Nephron progenitor cell (in vitro differentiated cells): ENCODE measurements at places on chromosomes 5 and 9.
A peak's percentile ranks its signal among the peaks of the same experiment; 100 is the strongest.

- DNase-seq = no peak
- H3K27ac ChIP-seq = no peak overlapping the region
- no peaks in the 10 kb centered on the region for H3K27me3 ChIP-seq
- no peak overlapping the region for H3K4me3 ChIP-seq
These were observed 115.8 kb downstream of the DAB2IP start for GRCh38 chr9:121767171-121767769.

DNA sequence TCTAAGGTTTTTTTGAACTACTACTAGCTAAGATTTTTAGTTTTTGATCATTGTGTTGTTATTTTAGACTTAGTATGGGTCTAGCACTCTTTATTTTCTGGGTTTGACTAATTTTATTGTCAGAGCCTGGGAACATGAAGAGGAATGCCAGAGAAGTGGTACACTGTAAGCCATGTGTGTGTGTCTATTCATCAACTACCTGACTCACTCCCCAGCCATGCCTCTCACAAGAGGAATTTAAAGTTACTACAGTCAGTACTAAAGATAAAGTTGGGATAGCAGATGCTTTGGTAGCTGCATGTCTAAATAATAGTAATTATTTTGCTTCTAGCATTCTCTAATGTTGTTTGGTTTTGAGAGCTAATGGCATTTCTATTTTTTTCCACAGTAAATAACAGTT lies 264.8 kb downstream of the CSNK1G3 start:
- H3K27me3 ChIP-seq = no peaks in the 10 kb centered on the region
- H3K27ac ChIP-seq = no peak overlapping the region
- H3K4me3 ChIP-seq = no peak overlapping the region
- DNase-seq = no peak
- H3K36me3 ChIP-seq = peaks cover 35% of the 10 kb centered on the region
- H3K4me1 ChIP-seq = no peaks in the 10 kb centered on the region

GRCh38 chr5:5881294-5881693 lies 458.8 kb downstream of the ICE1 start:
- no peak overlapping the region for H3K4me3 ChIP-seq
- H3K27ac ChIP-seq = no peak overlapping the region
- no peaks in the 10 kb centered on the region for H3K36me3 ChIP-seq
- H3K4me1 ChIP-seq = no peaks in the 10 kb centered on the region
- peaks cover 45% of the 10 kb centered on the region for H3K27me3 ChIP-seq

- DNase-seq = no peak
- H3K27me3 ChIP-seq = no peaks in the 10 kb centered on the region
- no peak overlapping the region for H3K4me3 ChIP-seq
- H3K4me1 ChIP-seq = no peaks in the 10 kb centered on the region
- H3K27ac ChIP-seq = no peak overlapping the region
These were observed 8.3 kb upstream of the AFF4 start for GRCh38 chr5:132971483-132972435.

- peaks cover 13% of the 10 kb centered on the region for H3K27me3 ChIP-seq
- no peak overlapping the region for H3K4me3 ChIP-seq
- no peak overlapping the region for H3K27ac ChIP-seq
These were observed 76.0 kb downstream of the GADD45G start for GRCh38 chr9:89680547-89681467.

- H3K4me1 ChIP-seq = peaks cover 13% of the 10 kb centered on the region
- DNase-seq = no peak
- no peak overlapping the region for H3K27ac ChIP-seq
- no peak overlapping the region for H3K4me3 ChIP-seq
These were observed 18.6 kb downstream of the HOMER1 start for GRCh38 chr5:79495311-79495710.

DNA sequence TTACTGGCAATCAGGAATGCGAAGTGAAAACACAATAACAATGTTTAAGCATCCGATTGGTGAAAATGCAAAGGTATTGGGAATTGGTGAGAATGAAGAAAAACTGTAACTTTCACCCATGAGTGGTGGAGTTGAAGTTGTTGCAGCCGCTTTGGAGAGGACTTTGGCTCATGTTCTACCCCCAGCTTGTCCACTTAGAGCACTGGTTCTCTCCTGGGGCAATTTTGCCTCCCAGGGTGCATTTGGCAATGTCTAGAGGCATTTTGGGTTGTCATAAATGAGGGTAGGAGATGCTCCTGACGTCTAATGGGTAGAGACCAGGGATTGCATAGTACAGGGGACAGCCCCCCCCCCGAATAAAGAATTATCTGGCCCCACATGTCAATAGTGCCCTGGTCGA lies 46.2 kb downstream of the ANKRD33B start:
- no peak overlapping the region for H3K4me3 ChIP-seq
- no peak overlapping the region for H3K27ac ChIP-seq
- peaks cover 17% of the 10 kb centered on the region for H3K27me3 ChIP-seq
- DNase-seq = no peak

- no peak overlapping the region for H3K4me3 ChIP-seq
- peaks cover 43% of the 10 kb centered on the region for H3K4me1 ChIP-seq
- H3K36me3 ChIP-seq = no peaks in the 10 kb centered on the region
- no peak overlapping the region for H3K27ac ChIP-seq
These were observed 28.8 kb downstream of the ASS1 start for GRCh38 chr9:130473566-130473965.

DNA sequence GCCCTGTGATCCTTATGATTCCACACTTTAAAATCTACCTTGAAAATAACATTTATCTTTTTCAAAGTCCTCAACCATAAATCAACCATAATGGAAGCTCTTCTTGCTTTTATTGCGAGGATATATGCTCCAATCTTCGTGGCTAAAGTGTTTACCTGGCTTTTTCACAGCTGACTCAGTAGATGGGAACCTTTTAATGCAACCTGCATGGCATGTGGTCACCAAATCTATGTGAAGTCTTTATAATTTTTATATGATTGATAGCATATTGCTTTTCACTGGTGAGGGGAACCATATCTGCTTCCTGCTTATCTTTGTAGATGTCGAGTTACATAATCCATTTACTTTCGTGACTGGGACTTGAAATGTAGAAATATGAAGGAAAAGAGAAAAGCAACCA lies 47.1 kb upstream of the TLX3 start:
- H3K27me3 ChIP-seq = no peaks in the 10 kb centered on the region
- no peak overlapping the region for H3K27ac ChIP-seq
- H3K36me3 ChIP-seq = no peaks in the 10 kb centered on the region
- no peak overlapping the region for H3K4me3 ChIP-seq
- DNase-seq = no peak

- no peaks in the 10 kb centered on the region for H3K36me3 ChIP-seq
- H3K4me1 ChIP-seq = peaks cover 9% of the 10 kb centered on the region
- H3K4me3 ChIP-seq = no peak overlapping the region
- no peak for DNase-seq
- H3K27me3 ChIP-seq = peaks cover 10% of the 10 kb centered on the region
These were observed 286.0 kb upstream of the DAP start for GRCh38 chr5:11047030-11047429.

DNA sequence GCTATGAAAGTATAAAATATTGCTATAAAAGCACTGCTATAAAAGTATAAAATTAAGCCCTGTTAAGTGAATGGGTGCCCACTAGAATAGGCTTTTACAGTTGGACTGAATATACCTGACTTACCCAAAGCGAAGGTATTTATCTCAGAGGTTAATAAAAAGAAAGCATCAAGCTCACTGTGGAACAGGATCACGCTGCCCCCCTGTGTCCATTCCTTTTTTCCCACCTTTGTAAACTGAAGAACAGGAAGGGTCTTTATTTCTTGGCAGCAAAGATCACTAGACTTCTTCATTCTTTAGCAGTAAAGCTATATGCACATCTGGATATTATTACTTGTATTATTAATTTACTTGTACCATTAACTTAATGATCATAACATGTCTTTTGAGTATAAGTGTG lies 22.1 kb upstream of the PLPP6 start:
- H3K27me3 ChIP-seq = peaks cover 10% of the 10 kb centered on the region
- no peaks in the 10 kb centered on the region for H3K36me3 ChIP-seq
- no peak overlapping the region for H3K4me3 ChIP-seq
- H3K27ac ChIP-seq = no peak overlapping the region
- no peaks in the 10 kb centered on the region for H3K4me1 ChIP-seq
- peak; percentile 33 for DNase-seq

GRCh38 chr5:81086881-81087281 lies 126.7 kb downstream of the RASGRF2 start:
- no peaks in the 10 kb centered on the region for H3K36me3 ChIP-seq
- H3K27ac ChIP-seq = no peak overlapping the region
- H3K4me1 ChIP-seq = no peaks in the 10 kb centered on the region
- peaks cover 6% of the 10 kb centered on the region for H3K27me3 ChIP-seq

DNA sequence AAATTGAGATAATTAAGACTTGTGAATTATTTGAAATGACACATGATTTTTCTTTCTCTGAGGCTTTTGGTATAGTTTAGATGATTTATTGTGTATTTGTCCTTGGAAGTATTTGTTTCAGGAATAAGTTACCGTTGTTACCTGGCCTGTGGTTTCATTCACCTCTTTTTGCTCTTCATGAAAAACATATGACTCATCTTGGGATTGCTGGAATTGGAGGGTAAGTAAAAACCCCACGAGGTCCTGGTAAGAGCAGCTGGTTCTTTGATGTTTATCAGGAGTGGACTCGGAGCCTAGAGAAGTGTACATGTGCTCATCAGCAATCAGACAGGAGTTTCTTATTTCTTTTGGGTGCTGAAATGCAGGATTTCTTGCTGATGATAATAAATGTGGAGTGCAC lies 275.3 kb downstream of the PSAT1 start:
- H3K4me1 ChIP-seq = peaks cover 17% of the 10 kb centered on the region
- H3K36me3 ChIP-seq = no peaks in the 10 kb centered on the region
- no peak overlapping the region for H3K4me3 ChIP-seq
- no peak for DNase-seq
- H3K27ac ChIP-seq = no peak overlapping the region
- H3K27me3 ChIP-seq = peaks cover 3% of the 10 kb centered on the region

GRCh38 chr9:79968533-79968932 lies 396.8 kb downstream of the TLE4 start:
- peaks cover 4% of the 10 kb centered on the region for H3K4me1 ChIP-seq
- no peak for DNase-seq
- no peaks in the 10 kb centered on the region for H3K36me3 ChIP-seq
- H3K4me3 ChIP-seq = no peak overlapping the region

- H3K36me3 ChIP-seq = peaks cover 69% of the 10 kb centered on the region
- H3K27me3 ChIP-seq = no peaks in the 10 kb centered on the region
- peaks cover 65% of the 10 kb centered on the region for H3K4me1 ChIP-seq
- no peak overlapping the region for H3K4me3 ChIP-seq
- no peak overlapping the region for H3K27ac ChIP-seq
These were observed 106.7 kb downstream of the SERINC5 start for GRCh38 chr5:80149161-80149609.

DNA sequence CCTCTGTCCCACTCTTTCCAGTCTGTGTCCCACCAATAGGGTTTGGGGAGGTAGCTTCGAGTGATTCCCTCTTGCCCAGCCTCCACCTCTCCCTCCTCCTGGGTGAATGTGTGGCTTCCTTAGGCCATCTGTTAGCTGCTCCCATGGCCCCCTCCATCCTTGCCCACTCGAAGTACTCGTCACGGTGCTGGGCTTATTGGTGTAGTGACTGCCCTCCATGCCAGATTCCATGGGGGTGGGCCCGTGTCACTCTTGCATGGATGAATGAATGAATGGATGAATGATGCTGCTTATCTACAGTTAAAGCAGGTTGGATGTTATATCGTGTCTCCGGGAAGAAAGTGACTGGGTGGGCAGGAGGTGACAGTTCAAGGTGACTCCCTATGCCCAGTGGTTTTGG lies 19.1 kb downstream of the HMCN2 start:
- peaks cover 59% of the 10 kb centered on the region for H3K27me3 ChIP-seq
- no peak overlapping the region for H3K27ac ChIP-seq
- H3K4me3 ChIP-seq = no peak overlapping the region
- H3K4me1 ChIP-seq = peaks cover 47% of the 10 kb centered on the region

DNA sequence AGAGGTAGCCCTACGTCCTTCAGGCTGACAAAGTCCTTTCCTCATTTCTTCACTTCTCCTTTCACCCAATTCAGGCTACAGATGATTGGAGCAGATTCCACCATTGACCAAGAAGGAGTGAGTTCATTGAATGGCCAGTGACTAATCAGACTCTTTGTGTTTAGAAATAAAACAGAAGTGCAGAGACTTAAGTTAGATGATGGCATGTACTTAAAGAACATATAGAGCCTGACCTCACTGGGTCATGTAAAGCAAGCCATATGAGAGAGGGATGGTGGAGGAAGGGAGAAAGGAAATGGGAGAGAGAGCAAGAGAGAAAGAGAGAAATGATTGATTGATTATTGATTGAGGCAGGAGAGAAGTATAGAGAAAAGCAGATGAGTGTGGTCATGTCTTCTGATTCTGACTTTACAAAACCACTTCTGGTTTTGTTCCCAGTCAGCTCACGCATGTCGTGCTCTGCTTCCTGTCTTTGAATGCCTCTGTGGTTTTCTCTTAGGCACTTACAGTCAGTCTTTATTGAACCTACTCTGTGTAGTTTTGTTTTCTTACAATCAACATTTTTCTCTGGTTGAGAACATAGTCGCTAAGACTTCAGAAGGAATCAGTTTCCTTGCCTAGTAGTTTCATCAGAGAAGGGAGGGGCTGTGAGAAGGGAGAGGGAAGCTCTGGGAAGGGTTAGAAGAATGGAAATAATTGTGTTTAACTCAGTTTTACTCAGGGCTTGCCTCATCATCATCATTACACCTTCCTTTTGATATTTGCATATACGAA lies 149.2 kb upstream of the KLF9 start:
- H3K27ac ChIP-seq = peak overlapping the region; percentile 46
- no peak overlapping the region for H3K4me3 ChIP-seq
- no peak for DNase-seq
- H3K4me1 ChIP-seq = peaks cover 16% of the 10 kb centered on the region

DNA sequence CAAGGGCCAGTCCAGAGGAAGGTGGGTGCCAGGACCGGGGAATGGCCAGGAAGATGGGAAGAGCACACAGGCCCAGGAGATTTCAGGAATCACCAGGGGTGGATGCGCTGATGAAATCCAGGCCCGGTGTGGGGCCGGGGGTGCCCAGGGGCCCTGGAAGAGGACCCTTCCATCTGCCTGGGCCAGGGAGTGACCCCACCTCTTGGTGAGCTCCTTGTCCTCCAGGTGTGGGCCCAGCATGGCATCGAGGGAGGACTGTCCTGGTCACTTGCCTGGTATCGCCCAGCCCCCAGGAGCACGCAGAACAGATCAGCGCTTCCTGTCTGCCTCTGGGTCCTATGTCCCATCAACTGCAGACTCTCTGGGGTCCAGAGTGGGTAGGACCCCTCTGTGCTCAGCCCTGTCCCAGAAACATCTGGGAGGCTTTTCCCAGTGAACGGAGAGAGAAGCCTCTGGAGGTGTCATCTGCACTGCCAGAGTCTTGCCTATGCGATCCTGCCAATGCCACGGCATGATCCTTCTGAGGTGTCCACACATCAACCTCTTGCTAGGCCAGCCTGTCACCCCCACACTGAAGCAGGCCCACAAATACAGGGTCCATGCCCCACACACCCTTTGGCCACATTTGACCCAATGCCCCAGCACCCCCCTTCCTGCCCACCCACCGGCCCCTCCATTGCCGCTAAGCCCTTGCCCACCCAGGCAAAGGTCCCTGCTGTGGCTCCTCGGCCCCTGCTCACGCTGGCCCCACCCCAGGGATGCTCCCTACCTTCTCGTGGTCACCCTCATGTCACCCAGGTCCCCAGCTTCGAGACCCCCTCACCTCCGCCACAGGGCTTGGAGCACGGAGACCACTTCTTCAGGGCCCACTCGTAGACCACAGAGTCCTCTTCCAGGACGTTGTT lies 67.2 kb downstream of the ZNF354C start:
- no peak for DNase-seq
- H3K36me3 ChIP-seq = peaks cover 35% of the 10 kb centered on the region
- no peaks in the 10 kb centered on the region for H3K4me1 ChIP-seq
- H3K4me3 ChIP-seq = no peak overlapping the region
- no peak overlapping the region for H3K27ac ChIP-seq

- peaks cover 34% of the 10 kb centered on the region for H3K4me1 ChIP-seq
- peaks cover 2% of the 10 kb centered on the region for H3K27me3 ChIP-seq
- no peak overlapping the region for H3K27ac ChIP-seq
- no peaks in the 10 kb centered on the region for H3K36me3 ChIP-seq
- no peak overlapping the region for H3K4me3 ChIP-seq
- no peak for DNase-seq
These were observed 626.7 kb upstream of the ADAMTS16 start for GRCh38 chr5:4513381-4513780.
